ENCODE measurements at places on chromosomes 4 and X.

GRCh38 chrX:111928456-111928855 is 52.5 kb downstream of the TRPC5OS start:
- H3K4me1 ChIP-seq, result no peaks in the 10 kb centered on the region
- DNase-seq, result no peak
- H3K4me3 ChIP-seq, result no peak overlapping the region

- no peak overlapping the region for H3K27ac ChIP-seq
- no peak for DNase-seq
- H3K4me1 ChIP-seq, result no peaks in the 10 kb centered on the region
- no peaks in the 10 kb centered on the region for H3K27me3 ChIP-seq
Observed at GRCh38 chrX:75642811-75643361, 120.0 kb upstream of the ZDHHC15 start.

DNA sequence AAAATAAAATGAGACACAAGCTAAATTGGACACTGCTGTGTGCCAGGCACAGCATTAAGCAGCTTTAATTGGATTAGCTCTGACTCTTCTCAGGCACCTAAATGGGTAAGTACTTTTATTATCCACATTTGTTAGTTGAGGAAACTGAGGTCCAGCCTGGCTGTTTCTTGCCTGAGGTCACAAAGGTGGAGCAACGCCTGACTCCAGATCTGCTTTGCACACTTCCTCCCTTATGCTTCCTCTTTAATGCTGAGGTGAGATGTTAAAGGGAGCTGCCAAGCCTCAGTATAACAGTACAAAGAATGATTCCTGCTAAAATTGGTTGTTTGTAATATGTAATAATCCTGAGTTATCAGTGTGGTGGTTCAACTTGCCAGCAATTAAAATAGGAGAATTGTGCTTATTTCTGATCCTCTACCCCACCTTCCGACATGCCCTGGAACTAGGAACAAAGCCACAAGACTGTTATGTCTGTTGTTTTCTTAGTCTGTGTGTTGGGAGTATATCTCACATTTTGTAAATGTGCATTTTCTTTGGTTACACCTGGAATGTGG is 74.4 kb downstream of the AFF1 start:
- H3K36me3 ChIP-seq, result no peaks in the 10 kb centered on the region
- H3K27me3 ChIP-seq, result no peaks in the 10 kb centered on the region
- DNase-seq, result no peak
- peak overlapping the region; percentile 100 for H3K27ac ChIP-seq
- peaks cover 27% of the 10 kb centered on the region for H3K4me1 ChIP-seq

- no peaks in the 10 kb centered on the region for H3K27me3 ChIP-seq
- peak; percentile 8 for DNase-seq
- no peak overlapping the region for H3K4me3 ChIP-seq
- H3K27ac ChIP-seq, result no peak overlapping the region
- H3K4me1 ChIP-seq, result no peaks in the 10 kb centered on the region
- no peaks in the 10 kb centered on the region for H3K36me3 ChIP-seq
Observed at GRCh38 chr4:91116861-91117260, 989.7 kb downstream of the CCSER1 start.

All from hepatocyte (in vitro differentiated cells).